ENCODE measurements at places on chromosomes 6 and 20.

DNA sequence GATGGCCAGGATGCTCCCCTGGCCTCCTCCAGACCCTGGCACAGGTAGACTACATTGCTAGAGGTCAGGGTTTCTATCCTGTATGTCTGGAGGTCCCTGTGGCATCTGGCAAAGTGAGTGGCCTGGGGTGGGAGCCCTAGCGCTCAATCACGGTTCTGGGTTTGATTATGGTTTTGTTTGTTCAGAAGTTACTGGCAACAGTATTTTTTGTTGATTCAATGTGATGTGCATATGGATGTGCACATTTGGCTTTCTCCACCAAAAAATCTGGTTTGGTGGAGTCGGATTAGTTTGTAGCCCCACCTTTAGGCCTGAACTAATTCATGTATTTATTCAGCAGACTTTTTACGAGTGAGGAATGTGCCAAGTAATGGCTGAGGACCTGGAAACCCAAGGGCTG, 109.7 kb downstream of the VEGFA start:
- no peak for DNase-seq

GRCh38 chr6:44630125-44631028, 242.9 kb downstream of the CDC5L start:
- DNase-seq = peak; percentile 50

- DNase-seq = no peak
Measured at GRCh38 chr6:31760790-31761189, 1.7 kb upstream of the SAPCD1 start.

- DNase-seq = no peak
Measured at GRCh38 chr6:152821525-152821924, 70.9 kb downstream of the VIP start.

GRCh38 chr6:21022343-21023107, 488.3 kb downstream of the CDKAL1 start:
- no peak for DNase-seq

DNA sequence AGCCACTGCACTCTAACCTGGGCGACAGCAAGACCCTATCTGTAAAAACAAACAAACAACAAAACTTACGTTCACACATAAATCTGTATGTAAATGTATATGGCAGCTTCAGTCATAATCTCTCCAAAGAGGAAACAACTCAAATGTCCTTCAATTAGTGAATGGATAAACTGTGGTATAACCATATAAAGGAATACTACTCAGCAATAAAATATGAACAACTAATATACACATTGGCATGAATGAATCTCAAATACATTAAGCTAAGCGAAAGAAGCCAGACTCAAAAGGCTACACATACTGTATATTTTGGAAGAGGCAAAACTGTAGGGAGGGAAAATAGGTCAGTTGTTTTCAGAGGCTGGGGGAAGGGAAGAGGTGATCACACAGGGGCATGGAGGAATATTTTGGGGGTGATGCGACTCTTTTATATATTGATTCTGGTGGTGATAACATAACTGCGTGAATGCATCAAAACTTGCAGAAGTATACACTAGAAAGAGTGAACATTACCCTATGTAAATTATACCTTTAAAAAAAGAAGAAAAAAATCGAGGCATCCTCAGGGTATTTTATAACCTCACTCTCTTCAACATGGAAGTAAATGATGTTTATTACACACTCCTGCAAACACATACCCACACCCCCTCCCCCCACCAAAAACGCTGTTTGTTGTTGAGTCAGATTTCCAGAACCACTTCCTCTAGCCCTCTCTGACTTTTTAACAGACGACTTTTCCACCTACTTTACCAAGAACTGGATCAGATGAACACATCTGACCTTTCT, 115.2 kb upstream of the RNF24 start:
- peak; percentile 64 for DNase-seq

GRCh38 chr20:49336786-49337185, 58.9 kb upstream of the ZNFX1 start:
- DNase-seq = no peak

DNA sequence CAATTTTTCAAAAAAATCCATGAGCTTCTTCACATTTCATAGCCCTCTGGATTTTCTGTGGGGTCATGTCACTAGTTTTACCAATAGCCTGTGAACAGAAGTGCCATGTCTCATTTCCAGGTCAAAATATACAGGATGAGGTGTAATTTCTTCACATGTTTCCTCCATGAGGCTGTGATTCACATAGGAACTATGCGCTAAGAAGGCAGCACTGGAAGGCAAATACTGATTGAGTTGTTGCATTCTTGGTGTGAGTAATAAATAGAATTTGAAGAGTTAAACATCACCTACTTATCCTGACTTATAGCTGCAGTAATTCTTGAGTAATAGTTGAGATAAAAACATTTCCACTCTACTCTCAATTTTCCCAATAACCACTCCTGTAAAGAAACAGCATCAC, 442.3 kb downstream of the HAO1 start:
- no peak for DNase-seq

GRCh38 chr6:36053878-36054277, 26.3 kb downstream of the MAPK14 start:
- no peak for DNase-seq

DNA sequence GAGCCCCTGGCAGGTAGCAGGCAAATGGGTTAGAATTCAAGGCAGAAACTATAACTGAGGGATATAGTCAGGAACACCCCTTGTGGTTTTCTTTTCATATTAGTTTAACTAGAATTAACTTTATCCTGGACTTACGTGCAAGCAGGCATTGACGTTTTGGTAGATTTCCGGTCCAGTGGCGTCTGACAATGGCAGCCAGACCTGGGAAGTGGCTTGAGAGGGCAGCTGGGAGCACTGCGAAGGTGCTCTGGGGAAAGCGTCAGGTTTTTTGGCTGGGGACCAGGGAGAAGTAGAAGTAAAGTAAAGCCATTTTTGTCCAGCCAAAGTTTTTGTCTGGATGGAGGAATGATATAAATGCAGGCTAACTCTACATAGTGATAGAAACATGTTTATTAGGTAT, 8.4 kb upstream of the ACSS1 start:
- DNase-seq = no peak

GRCh38 chr20:42754706-42755105, 435.0 kb downstream of the PTPRT start:
- no peak for DNase-seq

DNA sequence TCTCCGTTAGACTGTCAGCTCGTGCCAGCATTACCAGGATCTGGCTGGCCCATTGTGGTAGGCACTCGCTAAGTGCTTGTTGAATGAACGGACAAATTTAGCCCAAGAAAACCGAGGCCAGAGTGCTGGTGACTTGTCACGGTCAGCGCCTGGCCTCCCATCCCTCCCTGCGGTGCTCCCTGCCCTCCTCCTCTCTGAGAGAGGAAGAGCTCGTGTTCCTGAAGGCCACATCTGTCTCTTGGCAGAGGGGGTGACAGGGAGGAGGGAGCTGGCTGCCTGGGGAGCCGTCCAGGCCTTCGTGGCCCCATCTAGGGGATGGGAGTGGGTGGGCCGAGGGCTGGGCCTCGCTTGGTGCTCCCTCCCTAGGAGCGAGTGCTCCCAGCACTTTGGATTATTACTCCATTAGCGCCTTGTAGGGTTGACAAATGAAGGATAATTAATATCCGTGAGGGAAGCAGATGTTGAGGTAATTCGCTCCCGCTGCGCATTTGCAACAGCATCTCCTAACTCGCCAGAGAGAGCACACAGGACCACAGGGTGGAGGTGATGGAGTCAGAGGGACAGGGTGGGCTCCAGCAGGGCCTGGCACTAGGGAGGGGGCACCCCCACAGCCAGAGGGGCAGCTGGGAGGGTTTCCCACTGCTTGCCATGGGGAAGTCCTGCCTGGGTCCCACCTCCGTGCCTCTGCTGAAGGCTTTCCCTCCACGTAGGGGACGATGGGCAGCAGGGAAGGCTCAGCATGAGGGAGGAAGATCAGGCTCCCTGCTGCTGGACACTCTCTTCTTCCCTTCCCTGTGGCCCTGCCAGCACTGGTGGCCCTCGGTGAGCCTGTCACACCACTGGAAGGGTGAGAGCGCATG, 37.0 kb downstream of the VSTM2L start:
- no peak for DNase-seq

DNA sequence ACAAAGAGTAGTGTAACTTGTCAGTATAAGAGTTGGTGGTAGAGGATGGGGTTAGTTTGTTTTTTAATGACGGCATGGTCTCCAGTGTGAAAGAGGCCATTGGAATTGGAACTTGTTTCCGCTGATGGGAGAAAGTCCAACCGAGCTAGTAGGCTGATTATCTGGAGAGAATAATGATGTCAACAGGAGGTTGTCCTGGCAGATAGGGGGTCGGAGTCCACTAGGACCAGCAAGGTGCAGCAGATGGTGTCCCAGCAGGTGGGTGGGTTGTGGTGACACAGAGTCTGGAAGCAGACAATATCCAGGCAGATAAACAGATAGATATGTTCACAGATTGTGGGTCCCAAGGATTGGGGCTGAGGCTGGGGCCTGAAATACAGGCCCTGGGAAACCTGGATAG, 35.1 kb downstream of the PKIB start:
- DNase-seq = no peak

- DNase-seq = no peak
Measured at GRCh38 chr6:158860279-158860865, 41.2 kb upstream of the EZR start.

DNA sequence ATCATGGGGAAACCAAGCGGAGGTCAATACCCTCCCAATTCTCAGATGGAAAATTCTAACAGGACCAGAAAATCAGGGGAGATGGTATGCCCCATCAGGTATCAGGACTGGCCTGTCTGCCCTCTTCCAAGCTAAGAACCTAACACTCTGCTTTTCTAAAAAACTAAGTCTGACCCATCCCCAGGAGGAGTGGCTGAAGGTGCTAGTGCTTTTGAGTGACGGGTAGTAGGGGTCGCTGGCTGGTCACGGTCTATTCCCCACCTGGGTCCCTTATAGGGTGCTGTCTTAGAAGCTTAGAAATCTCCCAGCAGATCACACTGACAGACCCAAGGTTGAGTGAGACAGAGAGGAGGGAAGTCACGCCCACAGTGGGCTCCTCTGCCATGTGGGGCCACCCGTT, 9.6 kb downstream of the ABHD16A start:
- DNase-seq = no peak

GRCh38 chr6:42805297-42805861, 23.5 kb downstream of the BICRAL start:
- no peak for DNase-seq

DNA sequence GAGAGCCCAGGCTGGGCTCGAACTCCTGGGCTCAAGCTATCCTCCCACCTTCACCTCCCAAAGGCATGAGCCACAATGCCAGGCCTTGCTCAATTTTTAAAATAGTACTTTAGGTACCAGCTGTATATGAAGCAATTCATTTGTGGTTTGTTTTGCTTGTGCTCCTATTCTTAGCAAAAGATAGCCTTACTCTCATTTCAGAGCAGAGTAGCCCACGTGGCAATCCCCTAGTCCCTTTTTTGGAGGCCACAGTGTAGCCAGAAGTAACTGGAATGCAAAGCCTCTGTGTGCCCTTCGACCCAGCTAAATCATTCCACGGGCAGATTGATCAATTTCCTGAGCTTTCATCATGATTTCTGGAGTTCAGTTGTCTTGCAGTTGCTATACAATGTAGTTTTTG, 372.2 kb downstream of the NRN1 start:
- no peak for DNase-seq

- DNase-seq = no peak
Measured at GRCh38 chr20:25508083-25508770, 77.1 kb downstream of the NINL start.

GRCh38 chr6:169862043-169862891, 110.8 kb downstream of the ERMARD start:
- no peak for DNase-seq

GRCh38 chr6:167330750-167331149, 5.9 kb downstream of the TTLL2 start:
- no peak for DNase-seq

GRCh38 chr20:2329286-2329685, 33.5 kb downstream of the TGM3 start:
- no peak for DNase-seq

DNA sequence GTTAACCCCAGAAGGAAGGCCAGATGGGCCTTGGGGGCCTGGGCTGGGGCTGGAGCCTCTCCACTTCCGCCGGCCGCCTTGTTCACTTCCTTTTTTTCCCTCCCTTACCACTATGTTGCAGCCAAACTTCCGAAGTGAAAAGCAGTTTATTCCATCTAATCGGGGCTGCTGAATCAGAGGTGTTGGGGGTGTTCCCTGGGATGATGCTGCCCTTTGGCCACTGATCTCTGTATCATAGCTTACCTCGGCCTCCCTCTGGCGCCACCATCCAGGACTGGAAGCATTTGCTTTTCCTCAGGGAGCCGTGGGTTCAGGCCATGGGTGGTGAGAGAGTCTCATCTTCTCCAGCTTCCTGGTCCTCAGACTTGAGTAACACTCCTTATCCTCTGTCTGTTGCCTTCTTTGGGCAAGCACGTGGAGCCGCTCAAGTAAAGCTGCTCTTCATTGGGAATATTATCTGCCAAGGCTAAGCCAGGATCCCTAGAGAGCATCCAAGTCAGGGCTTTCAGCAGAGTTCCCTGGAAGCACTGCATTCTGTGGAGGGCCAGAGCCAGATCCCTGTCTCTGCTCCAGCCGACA, 39.6 kb downstream of the SLX4IP start:
- no peak for DNase-seq

DNA sequence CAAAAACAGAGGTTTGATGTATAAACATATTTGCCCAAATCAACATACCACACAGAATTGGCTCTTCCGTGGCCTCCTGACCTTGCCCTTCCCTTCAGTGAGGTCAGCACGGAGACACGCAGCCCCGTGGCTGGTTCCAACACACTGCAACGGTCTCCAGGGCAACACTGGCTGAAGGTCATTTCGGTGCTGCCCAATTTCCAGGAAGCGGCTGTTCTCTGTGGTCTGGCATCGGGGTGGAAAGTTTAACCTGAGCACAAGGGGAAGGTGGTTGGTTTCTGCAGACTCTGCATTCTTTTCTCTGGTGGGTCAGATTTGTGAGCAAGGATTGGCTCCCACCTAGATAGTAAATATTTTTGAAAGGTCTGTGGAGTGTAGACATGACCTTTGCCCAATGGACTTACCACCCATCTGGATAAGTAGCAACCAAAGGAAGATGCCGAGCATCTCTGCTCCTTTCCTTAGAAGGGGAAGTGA, 177.6 kb upstream of the PHACTR1 start:
- no peak for DNase-seq

- DNase-seq = no peak
Measured at GRCh38 chr6:3119040-3119723, 671 bp downstream of the BPHL start.

DNA sequence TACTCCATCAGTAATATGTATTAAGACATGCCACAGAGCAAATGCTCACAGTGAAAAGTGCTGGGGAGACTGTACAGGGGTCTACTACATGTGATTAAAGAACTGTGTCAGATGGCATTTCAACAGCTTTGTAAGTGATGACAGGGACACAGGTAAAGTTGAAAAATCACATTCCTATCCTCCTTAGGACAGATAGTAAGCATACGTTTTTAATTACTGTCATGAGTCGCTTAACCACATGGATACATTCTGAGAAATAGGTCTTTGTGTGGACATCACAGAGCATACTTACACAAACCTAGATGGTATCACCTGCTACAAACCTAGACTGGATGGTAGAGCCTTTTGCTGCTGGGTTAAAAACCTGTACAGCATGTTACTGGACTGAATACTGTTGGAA, 645.8 kb upstream of the AGPAT4 start:
- DNase-seq = no peak

- no peak for DNase-seq
Measured at GRCh38 chr6:141026504-141026903, 1106.2 kb upstream of the GJE1 start.

- DNase-seq = no peak
Measured at GRCh38 chr20:43960231-43960630, 45.6 kb downstream of the TOX2 start.

- DNase-seq = peak; percentile 33
Measured at GRCh38 chr20:17995967-17996819, 27.4 kb downstream of the MGME1 start.

- DNase-seq = no peak
Measured at GRCh38 chr20:21190869-21191268, 65.0 kb downstream of the KIZ start.

Measured in activated naive CD4-positive, alpha-beta T cell treated with Interleukin-2 at 50 U/mL for 16 hours (primary cell).